ENCODE measurements at places on chromosomes 1 and 21. TPM values are rescaled to one million over a fixed set of nuclear protein-coding genes. Genes with fewer than 3 reads are reported as not detected.

XCL1 gene
- total RNA-seq: not detected

PCAT6 gene
- total RNA-seq: not detected

LRRC71 gene
- 0.19 TPM for total RNA-seq

GJA8 gene
- not detected for total RNA-seq

CA14 gene
- not detected for total RNA-seq

BRDT gene
- not detected for total RNA-seq

PI4KB gene
- total RNA-seq: 54.2 TPM

APCS gene
- not detected for total RNA-seq

RHD gene
- total RNA-seq: not detected

TRABD2B gene
- not detected for total RNA-seq

CLIC4 gene
- 270 TPM for total RNA-seq

DCST1 gene
- not detected for total RNA-seq

TINAGL1 gene
- 542 TPM for total RNA-seq

CHRM3 gene
- 0.13 TPM for total RNA-seq

SAMSN1 gene
- 0.25 TPM for total RNA-seq

ROR1 gene
- total RNA-seq: 0.16 TPM

SGIP1 gene
- total RNA-seq: 99.6 TPM

FCER1G gene
- total RNA-seq: not detected

IKBKE gene
- total RNA-seq: 35.0 TPM

AADACL4 gene
- not detected for total RNA-seq

TFF2 gene
- total RNA-seq: not detected

PLA2G2D gene
- not detected for total RNA-seq

CELA3B gene
- total RNA-seq: not detected

NUF2 gene
- 14.2 TPM for total RNA-seq

PROK1 gene
- total RNA-seq: not detected

CD1D gene
- under 0.01 TPM for total RNA-seq

INSRR gene
- total RNA-seq: not detected

SERTAD4 gene
- 1.8 TPM for total RNA-seq

DDOST gene
- 327 TPM for total RNA-seq

TNN gene
- total RNA-seq: not detected

USP16 gene
- 19.3 TPM for total RNA-seq

ARHGEF16 gene
- 0.94 TPM for total RNA-seq

GBP2 gene
- total RNA-seq: 75.8 TPM

INKA2 gene
- total RNA-seq: 13.7 TPM

SPRR3 gene
- total RNA-seq: not detected

FCMR gene
- total RNA-seq: not detected

HRNR gene
- not detected for total RNA-seq

TMCC2 gene
- total RNA-seq: 4.3 TPM

DHCR24 gene
- total RNA-seq: 87.4 TPM

All from bladder microvascular endothelial cell (primary cell).